Activated T-cell treated with anti-CD3 and anti-CD28 coated beads, Interleukin-2, amount 50 U/mL, for 72 hours (primary cell): ENCODE measurements at places on chromosomes 5 and 9. TPM values are rescaled to one million over a fixed set of nuclear protein-coding genes. Genes with fewer than 3 reads are reported as not detected.

Gene N4BP3
- total RNA-seq: 6.0 TPM

Gene HMGCR
- 24.2 TPM for total RNA-seq

DNA sequence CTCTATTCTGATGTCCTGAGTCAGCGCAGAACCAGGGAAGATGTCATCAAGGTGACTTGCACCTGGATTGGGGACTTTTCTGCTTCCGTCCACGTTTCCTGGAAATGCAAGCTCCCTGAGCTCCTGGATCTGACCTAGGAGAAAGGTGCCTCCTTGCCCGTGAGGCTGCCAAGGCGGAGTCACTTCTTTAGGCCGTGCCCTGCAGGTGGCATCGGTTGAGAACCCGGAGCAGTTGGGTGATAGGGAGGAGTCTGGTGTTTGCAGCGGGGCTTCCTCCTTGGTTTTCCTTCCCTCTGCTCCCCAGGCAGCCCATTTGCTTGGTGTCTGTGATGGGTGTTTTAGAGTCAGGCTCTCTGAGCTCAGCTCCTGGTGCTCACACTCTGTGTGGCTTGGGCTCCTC is 15.2 kb downstream of the NANS start:
- no peak for DNase-seq

- no peak for DNase-seq
Measured at GRCh38 chr5:157912621-157913325, 53.8 kb upstream of the CLINT1 start.

Gene SHC3
- total RNA-seq: not detected
